Fibroblast of pulmonary artery (primary cell): ENCODE measurements at places on chromosomes 6 and 20.

- peak; percentile 37 for DNase-seq
These were observed 75.4 kb downstream of the RPP40 start for GRCh38 chr6:4928426-4928825.

GRCh38 chr20:6034134-6034969, 19.5 kb downstream of the LRRN4 start:
- peak; percentile 35 for DNase-seq

DNA sequence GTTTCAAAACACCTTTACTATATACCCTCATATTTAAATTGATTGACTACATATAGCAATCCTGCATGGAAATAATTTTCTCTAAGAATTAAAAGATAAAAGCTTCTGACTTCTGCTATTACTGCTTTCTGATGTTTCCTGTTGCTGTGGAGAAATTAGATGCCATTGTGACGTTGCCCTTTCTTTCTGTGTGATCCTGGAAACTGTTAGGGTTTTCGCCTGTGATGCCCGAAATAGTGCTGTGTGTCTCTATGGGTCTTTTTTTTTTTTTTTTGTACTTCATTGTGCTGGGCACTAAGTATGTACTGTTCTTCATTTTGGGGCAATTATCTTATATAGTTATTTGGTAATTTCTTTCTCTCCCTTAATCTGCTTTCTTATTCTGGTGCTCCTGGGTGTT, 205.0 kb downstream of the ARID1B start:
- no peak for DNase-seq

GRCh38 chr6:93177438-93177837, 241.9 kb downstream of the EPHA7 start:
- no peak for DNase-seq

- DNase-seq, result peak; percentile 67
These were observed 346.3 kb downstream of the BMP2 start for GRCh38 chr20:7113577-7114466.
